ENCODE measurements at places on chromosomes 4 and X.

DNA sequence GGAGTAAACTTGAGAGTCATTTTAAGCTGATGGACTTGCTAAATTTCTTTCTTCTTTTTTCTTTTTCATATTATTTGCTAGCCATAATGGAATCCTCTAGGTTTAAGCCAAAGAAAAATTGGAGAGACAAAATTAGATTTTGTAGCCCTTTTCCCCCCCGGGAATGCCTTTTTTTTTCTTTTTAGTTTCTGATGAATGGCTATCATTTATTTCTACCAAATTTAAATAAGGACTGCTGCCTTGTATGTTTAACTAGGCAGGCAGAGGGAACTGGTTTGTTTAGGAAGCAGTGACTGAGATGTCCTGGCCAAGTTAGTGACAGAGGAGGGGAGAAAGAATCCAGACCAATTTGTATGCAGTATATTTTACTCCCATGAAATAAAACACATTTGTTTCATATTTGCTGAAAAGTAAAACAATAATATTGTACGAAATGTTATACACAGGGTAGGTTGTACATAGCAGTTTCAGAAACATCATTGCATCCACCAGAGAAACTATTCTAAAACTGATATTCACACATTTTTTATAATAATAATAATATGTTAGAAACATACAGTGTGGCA, 5.7 kb downstream of the PITX2 start:
- no peak for DNase-seq

DNA sequence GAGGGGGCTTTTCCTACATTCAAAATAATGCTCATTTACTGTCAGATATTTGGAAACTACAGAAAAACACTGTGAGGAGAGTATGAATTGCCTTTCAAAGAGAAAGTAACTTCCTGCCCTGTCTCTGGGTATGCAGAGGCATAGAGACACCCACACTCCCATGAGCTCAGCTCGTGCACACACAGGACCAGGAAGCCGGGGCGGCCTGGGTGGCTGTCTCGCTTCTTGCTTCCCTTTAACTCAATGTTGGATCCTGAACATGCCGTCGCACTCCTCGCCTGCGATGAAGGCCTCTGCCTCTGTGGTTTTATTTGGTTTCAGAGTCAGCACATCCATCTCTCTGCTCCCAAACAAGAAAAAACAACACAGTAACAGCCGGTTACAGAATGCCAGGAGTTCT, 40.1 kb upstream of the GPR78 start:
- no peak for DNase-seq

DNA sequence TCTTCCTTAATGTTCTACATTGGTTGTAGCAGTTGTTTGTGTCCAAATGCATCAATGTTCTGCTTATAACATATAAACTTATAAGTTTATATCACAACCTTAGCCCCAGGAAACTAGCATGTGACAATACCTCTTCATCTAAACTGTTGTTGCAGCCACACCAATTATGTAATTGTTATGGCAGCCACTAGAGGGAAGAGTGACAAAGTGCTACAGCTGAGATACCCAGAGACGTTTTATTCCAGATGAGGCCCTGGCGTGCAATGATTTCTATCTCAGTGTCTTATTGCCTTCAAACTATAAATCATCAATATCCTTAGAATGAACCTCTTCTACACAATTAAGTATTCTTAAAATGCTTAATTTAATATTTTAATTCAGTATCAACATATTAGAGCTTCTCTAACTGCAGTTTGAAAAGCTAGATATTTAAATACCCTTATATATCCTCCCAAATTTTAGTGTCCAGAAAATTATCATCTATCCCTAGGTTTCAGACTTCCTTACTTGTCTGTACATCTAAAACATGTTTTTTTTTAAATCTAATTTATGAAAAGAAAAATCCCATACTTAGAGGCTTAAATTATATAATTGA, 171.6 kb downstream of the PCDH10 start:
- DNase-seq, result no peak

DNA sequence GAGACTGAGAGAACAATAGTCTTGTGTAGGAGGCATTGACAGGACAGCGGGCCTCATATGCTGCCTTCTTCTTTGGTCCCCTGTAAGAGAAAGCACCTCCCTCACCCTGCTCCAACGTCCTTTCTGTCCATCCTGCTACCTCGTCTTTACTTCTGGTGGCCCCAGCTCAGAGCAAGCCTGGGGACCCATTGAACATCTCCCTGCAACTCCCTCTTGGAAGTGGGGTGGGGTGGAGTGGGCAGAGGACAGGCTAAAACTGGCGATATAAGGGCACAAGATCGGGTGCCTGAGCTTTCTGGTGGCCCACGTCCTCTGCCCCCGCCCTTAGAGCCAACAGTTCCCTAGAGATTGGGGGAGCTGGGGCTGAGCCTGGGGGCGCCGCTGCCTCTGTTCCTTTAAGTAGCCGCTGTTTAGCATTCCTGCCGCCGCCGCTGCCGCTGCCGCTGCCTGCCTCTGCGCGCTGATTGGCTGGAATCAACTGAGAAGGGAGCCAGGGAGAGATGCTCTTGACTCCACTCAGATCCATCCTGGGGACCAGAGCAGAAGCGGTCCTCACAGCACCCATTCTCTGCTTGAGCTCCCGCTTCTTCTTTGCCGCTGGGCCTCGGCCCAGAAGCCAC, at the start of gene DLG3:
Gene DLG3, plus strand, starts transcription at position 510 of the 620 bp plus-strand sequence. CDS start 367 bp downstream, outside the sequence.
- DNase-seq, result no peak

DNA sequence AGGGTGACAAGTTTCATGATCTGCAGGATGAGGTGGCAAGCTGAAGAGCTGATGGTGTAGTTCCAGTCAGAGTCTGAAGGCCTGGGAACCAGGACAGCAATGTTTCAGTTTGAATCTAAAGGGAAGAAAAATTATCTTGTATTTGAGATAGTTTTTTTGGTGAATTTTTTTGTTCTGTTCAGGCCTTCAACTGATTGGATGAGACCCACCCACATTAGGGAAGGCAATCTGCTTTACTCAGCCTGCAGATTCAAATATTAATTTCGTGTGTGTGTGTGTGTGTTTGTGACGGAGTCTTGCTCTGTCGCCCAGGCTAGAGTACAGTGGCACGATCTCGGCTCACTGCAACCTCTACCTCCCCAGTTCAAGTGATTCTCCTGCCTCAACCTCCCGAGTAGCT, 22.1 kb upstream of the SMIM14 start:
- DNase-seq, result no peak

DNA sequence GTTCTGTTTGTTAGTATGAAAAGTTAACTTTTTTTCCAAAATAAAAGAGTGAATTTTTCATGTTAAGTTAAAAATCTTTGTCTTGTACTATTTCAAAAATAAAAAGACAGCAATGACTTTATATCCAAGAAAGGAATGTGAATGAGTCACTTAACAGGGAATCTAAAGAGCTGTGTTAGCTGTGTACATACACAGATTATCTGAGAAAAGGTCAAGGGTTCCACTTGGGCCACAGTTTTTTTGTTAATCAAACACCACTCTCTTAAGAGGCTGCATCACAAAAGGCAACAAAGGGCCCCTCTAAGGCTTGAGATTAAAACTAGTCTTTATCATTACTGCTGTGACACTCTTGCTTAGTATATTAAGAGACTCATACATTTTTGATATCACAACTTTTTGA, 82.1 kb downstream of the FIP1L1 start:
- no peak for DNase-seq

DNA sequence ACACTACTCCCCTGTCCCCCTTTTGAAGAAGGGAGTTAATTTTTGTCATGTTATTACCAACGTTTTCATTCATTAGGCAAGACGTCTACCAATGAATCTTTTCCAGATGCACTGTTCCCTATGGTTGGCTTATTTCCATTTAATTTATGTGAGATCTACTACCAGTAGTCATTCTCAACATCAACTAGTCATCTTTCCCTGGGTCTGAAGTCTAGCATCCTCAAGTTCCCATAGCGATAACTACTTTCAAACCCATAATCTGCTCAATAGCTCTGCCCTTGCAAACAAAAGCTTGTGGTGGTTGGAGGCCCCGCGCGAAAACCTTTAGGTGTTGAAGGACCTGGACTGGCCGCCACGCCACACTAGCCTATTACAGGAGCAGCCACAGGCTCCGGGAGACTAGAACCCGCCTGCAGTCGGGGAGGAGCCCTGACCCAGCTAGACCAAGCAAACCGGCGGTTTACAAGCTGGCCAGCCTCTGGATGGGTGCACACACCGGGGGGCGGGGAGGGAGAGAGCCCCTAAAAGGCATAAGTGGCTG, 746 bp downstream of the PPAT start:
- no peak for DNase-seq

DNA sequence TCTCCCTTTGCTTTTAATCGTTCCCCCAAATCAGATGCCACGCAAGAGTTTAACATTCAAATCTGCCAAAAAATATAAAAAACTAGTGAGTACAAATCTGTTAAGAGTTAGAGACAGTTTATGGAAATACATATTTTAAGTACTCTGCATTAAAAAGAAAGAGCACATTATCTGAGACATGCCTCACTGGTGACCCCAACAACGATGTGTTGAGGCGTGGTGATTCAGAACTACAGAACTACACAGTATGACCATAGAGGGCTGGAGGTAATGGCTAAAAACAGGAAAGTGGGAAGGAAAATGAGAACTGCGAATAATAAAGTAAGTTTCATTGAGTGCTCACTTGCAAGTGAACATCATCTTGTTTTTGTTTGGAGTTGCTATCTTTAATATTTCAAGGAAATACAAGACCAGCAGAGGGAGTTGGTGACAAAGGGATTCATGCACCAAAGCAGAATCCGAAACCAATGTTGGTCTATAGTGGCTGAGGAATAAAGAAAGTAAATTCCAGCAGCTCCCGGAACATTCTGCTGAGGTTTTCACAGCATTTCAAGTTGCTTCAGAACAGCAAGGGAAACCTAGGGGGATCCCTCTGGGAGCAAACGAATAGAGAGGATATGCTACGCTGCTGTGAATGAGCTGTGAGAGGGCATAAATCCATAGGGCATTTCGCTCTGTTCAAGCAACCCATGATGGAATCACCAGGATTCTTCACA, 92.2 kb downstream of the DCHS2 start:
- DNase-seq, result no peak

GRCh38 chrX:45164021-45164621, 36.6 kb downstream of the DIPK2B start:
- DNase-seq, result no peak

DNA sequence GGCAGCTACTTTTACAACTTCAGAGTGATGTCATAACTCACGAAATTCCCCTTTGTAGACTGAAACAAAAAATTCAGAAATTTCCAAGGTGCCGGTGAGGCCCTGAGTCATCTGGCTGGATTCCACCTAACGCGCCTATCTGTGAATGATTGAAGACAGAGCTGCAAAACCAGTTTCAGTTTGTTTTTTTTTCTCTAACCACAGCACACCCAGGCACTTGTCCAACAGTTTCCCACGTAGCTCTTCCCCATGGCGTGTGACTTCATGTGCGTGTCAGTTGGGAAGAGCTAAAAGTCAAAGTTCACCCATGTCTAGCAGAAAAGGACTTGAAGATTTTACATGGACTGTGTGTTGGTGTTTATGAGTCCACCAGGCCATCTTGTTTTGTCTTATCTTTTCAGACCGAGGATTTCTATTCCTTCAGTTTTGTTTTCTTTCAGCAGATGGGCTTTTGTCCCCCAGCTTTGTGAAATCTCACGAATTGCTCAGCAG, 16.4 kb downstream of the TCEANC start:
- no peak for DNase-seq

DNA sequence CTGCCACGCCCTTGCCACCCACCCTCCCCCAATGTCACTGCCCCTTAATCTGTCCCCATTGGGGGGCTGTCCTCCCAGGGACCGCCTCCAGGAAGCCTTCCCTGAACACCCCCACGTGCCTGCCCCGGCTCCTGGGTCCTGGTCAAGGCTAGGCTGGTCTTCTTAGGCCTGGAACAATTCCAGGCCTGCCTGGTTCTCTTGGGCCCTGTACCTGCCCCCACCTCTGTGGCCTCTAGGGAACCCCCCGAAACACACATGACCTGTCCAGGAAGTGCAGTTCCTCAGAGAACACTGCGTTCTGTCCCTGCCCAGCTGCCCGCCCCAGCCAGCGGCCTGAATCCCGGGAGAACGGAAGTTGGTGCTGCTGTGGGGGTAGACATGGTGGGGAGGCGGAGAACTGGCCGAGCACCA, 5.1 kb downstream of the MXD4 start:
- DNase-seq, result peak; percentile 70

DNA sequence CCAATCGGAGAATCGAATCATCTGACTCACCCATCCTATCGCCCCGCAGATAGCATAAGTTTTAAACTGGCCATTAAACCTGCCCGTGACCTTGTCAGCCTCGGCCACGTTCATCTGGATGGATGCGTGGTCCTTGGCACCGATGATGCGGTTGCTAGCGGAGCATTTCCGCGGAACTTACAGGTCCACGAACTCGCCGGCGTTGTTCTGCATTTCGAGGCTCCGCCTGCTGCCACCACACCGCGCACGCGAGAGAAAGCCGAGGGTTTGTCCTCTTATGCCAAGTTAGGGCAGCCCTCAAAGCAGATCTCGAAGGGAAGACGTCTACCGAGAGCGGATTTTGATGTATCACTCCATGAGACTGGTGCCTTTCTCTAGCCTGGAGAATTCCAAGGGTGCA, 30.1 kb upstream of the TAPT1 start:
- no peak for DNase-seq

GRCh38 chr4:39029752-39030694, 2.2 kb downstream of the TMEM156 start:
- no peak for DNase-seq

GRCh38 chr4:5931526-5931925, 38.6 kb upstream of the CRMP1 start:
- no peak for DNase-seq

DNA sequence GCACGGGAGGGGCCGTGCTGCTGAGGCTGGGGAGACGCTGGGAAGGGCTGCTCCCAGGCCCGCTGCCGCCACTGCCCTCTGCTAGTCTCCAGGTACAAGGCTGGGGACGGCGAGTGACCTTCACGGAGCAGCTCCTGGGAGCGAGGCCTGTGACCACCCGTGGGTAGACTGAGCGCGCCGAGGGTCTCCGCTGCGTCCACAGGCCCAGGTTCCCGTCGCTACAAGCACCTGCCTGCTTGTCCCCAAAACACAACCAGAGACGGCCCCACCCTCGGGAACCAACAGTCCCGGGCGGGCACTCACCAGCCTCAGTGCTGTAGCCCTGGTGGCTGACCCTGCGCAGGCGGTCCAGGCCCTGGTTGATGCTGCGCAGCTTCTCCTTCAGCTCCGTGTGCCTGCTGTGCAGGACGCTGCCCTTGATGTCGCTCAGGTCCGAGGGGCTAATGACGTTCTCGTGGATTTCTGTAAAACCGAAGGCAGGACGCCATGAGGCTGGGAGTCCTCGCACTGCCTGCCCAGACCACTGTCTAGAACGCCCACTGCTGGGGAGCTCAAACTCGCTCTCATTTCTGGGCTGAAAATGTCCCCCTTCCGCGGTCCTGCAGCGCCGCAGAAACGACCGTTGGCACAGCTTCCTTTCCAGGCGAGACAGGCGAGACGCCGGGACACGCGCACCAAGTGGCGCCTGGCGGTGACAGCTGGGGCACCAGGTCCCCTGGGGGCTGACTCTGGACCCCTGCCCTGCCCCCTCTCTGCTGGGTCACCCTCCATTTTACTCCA, 14.3 kb downstream of the LRPAP1 start:
- no peak for DNase-seq

GRCh38 chrX:45540181-45540580, 339.5 kb upstream of the DIPK2B start:
- DNase-seq, result no peak
